GM13977 (cell line): ENCODE measurements at places on chromosomes 7 and 10.

GRCh38 chr10:88731296-88731695, 25.2 kb downstream of the LIPK start:
- DNase-seq: no peak

DNA sequence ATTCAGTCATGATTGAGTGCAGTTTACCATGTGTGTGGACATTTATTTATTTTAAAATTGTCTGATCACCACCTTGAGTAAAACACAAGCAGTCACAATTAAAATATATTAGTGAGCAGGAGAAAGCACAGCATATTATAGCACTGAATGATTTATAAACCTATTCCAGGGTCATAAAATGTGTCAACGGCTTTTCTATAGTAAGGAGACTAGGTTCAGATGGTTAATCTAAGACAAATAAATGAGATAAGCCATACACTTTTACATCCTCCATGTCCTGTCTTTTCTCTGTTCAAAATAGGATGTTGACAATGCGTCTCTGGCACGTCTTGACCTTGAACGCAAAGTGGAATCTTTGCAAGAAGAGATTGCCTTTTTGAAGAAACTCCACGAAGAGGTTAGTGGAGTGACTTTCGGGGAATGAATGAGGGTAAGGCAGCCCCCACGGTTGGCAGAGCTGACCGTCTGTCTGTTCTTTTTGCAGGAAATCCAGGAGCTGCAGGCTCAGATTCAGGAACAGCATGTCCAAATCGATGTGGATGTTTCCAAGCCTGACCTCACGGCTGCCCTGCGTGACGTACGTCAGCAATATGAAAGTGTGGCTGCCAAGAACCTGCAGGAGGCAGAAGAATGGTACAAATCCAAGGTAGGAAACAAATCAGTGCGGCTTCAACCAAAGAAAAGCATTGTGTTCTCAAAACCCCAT, 5.4 kb downstream of the VIM start:
- no peak for DNase-seq

- no peak for DNase-seq
Measured at GRCh38 chr7:82985144-82985802, 177.4 kb downstream of the PCLO start.

GRCh38 chr7:29086545-29086944, 59.8 kb downstream of the CPVL start:
- DNase-seq: no peak

DNA sequence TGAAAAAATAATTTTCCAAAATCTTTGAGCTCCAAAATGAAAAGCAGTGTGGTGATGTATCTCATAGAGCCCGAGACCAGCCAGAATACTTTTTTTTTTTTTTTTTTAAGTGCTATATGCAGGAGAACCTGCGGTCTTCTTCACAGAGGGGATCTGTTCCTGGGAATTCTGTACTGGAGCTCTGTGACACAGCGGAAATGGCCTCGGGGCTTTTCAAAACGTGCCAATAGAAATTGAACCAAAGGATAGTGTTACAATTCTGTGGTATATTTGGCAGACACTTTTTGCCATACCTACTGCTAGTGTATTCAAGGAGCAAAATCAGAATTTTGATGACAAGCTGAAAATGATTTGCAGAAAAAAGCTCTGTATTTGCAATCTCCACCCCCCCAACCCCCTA, 1429.3 kb upstream of the LRRTM3 start:
- DNase-seq: no peak

- DNase-seq: no peak
Measured at GRCh38 chr7:4449263-4449662, 232.8 kb upstream of the FOXK1 start.

- no peak for DNase-seq
Measured at GRCh38 chr7:112296432-112296831, 89.9 kb downstream of the ZNF277 start.

GRCh38 chr10:10259013-10259412, 758.7 kb upstream of the CELF2 start:
- no peak for DNase-seq

GRCh38 chr7:130494431-130494858, 2.6 kb downstream of the MEST start:
- DNase-seq: no peak

DNA sequence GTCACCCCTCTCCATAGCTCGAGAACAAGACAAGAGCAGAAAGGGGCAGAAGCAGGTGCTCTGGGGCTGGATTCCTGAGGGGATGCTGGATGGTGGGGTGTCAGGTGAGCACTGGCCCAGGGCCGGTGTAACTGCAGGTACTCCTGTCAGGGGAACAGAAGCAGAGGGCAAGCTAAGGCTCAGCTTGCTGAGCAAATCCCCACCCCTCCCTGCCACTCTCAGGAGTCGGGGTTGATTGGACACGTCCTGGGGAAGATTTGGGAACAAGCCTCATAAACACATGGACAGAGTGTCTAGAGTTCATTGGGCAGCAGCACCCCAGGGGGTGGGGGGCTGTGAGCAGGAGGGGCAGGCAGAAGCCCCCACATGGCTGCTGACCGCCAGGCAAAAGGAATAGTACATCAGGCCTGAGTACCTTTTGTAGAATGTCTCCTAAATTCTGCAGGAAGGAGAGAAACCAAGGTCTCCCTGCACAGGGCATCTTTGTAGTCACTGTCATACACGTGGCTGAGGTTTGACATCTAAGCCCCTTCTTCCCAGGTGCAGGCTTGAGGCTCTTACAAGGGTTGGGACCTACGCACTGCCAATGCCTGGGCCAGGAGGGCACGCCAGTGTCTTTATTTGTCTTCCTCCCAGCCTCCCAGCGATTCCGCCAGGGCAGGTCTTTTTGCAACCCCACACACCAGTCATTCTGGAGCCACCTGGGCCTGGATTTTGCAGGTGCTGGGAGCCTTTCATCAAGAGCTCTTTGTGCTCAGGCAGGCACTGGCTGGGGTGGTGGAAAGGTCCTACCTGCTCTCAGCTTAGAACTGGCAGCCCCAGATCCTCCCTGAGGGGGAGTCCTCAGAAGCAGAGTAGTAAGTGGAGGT, 2.8 kb downstream of the CALML3 start:
- no peak for DNase-seq

DNA sequence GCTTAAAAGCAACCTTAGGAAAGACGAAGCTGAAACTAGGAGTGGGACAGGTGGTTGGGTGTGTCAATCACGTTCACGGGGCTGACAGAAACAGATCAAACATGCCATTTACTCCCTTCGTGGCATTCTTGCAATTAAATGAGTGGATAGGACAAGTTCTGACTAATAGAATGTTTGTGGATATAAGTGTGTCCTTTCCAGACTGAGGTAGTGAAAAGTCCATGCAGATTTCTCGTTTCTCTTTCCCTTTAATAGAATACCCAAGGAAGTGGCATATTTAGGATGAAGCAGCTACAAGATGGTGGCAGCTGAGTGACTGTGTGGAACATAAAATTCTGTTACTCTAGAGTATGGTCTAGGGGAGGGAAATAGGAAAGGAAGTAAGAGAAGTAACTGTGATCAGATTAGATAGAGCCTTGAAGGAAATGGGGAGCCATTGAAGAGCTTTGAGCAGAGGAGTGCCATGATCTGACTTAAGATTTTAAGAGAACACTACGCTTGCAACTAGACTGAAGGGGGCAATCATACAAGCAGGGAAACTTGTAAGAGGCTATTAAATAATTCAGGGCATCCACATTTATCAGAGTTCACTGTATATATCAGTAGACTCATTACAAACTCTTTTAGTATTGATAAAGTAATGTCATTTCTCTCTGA, 46.3 kb upstream of the HYAL4 start:
- DNase-seq: no peak

DNA sequence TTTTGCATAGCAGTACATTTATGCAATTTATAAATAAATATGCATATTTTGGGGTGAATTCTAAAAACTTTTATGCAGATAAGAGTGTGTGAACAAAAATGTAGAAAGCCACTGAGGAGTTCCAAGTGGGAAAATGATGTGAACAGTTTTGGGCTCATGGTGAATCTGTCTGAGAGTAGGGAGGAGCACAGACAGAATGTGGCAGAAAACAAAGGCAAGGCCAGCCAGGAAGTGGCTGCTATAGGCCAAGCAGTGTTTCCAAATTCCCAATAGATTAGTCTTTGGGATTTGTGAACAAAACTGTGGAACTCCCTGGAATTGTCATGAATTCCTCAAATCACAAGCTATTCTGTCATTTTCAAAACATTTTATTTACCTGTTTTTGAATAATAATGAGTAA, 73.6 kb upstream of the AMPH start:
- no peak for DNase-seq

GRCh38 chr7:107063245-107064120, 19.0 kb downstream of the PRKAR2B start:
- no peak for DNase-seq

DNA sequence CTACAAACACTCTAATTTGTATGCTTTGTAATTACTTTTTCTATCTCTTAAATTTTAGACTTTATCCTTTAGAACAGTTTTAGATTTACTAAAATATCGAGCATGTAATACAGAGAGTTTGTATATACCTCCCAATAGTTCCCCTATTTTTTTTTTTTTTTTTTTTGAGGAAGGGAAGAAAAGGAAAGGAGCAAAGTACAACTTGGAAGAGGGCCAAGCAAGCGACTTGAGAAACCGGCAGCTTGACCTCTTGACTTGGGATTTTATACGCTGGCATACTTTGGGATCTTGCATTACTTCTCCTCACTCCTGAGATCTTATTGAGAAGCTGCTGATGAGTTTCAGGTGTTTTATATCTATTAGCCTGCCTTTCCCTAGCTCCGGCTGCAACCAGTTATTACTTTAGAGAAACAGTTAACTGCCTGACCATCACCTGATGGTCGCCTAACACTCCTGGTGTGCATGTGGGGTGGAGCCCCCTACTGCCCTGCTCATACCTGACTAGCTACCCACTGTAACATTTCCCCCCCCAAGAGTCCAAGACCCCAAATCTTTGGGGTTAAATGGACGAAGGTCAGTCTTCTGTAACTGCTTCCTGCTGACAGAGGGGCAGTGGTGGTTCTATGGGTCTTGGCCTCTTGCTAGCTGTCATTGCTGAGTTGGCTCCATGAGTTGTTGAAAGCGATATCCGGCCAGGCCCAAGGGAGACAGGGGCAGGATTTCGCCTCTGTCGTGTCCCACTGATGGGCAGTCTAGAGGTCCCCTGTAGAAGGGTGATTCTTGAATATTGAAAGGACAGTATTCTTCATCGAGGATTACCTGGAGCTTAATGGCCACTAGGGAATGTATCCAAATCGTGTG, 28.5 kb downstream of the MKLN1 start:
- DNase-seq: no peak

DNA sequence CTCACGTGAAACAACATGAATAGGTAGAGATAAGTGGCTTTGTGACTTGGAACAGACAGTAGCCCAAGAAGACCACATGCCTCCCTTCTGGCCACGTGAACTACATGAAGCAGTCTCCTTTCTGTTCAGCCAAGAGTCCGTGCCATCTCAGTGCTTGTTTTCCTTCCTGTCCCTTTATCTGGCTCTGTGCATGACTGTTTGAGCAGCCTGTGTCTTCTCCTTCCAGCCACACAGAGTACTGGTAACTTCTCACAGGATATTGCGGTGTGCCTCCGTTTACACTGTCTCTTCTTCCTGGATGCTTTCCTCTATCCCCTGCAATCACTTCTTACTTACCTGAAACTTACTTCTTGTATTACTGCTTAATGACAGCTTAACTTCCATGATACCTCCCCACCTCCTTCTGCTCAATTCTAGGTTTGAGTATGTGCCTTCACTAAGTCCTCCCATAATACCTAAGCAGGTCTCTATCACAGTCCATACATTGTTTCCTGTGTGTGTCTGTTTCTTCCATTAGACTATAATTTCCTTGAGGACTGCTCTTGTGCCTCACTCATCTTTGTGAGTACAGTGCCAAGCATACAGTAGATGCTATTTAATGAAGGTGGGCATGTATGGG, 748.7 kb downstream of the AUTS2 start:
- DNase-seq: no peak
